ENCODE measurements at places on chromosomes 6 and 20.

- DNase-seq = no peak
Observed at GRCh38 chr6:6760002-6760401, 171.5 kb downstream of the LY86 start.

GRCh38 chr6:140271759-140272377 is 897.4 kb upstream of the CITED2 start:
- DNase-seq = no peak

DNA sequence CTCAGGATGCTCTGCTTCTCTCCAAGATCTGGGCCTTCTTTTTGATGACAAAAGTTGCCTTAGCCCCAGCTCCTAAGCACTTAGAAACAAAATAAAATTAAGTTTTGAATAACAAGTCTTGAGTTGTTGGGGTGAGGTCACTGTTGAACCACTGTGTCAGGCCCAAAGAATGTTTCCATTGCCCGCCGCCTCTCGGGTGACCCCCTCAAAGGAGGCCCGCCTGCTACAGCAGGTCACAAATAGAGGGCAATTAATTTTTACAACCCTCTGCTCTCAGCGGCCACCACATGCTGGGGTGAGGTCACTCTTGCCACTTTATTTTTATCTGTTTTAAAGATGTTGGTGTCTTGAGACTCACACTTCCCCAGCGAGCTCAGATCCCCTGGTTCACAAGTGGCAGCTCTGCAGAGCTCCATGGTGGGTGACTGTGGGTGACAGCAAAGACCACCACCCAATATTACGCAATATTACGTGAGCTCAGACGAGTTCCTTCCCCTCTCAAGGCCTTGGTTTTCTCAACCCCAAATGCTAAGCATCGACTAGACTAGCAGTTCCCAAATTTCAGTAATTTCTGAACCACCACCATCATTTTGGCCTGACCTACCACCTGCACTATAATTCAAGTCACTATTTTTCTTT is 247.7 kb upstream of the PMEPA1 start:
- no peak for DNase-seq

GRCh38 chr20:49658508-49658907 is 55.2 kb downstream of the B4GALT5 start:
- DNase-seq = no peak

GRCh38 chr20:38579921-38580320 is 1.1 kb upstream of the ADIG start:
- no peak for DNase-seq

DNA sequence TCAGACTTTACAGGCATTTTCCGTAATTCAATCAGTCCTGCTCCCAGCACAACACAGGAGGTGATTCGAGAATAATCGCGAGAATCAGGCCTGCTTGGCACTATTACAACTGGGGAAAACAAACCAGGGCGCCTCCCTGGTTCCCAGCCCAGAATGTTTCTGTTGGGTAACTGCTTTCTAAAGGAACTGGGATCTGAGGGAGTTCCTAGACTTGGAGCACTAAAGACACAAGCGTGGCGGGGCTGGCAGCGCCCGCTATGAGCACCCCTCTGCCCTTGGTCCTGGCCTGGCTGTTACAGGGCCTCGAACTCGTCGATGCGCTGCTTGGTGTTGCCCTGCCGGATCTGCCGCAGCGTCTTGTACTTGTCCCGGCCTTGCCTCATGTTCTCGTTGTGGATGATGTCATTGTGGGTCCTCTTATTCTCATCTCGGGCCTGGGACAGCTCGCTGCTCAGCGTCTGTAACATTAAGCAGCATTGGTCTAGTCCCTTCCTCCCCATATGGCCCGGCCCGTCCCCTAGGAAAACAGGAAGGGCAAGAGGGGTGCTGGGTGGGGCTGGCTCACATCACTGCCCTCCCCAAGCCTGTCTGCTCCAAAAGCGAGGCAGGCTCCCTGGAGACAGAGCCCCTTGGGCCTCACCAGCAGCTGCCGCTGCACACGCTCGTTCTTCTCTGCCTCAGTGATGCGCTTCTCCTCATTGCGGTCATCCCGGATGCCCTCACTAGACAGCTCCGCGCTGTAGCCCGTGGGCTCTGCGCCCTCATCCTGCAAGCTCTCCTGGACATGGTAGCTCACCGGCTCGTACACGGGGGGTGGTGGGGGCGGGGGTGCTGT is 52.3 kb downstream of the EZR start:
- DNase-seq = no peak

- DNase-seq = no peak
Observed at GRCh38 chr20:61621035-61621730, 369.1 kb downstream of the CDH4 start.

- DNase-seq = no peak
Observed at GRCh38 chr6:50978380-50979170, 159.9 kb downstream of the TFAP2B start.

- no peak for DNase-seq
Observed at GRCh38 chr6:35239581-35239980, 20.0 kb upstream of the ZNF76 start.

GRCh38 chr6:122580737-122581136 is 29.5 kb upstream of the PKIB start:
- no peak for DNase-seq

DNA sequence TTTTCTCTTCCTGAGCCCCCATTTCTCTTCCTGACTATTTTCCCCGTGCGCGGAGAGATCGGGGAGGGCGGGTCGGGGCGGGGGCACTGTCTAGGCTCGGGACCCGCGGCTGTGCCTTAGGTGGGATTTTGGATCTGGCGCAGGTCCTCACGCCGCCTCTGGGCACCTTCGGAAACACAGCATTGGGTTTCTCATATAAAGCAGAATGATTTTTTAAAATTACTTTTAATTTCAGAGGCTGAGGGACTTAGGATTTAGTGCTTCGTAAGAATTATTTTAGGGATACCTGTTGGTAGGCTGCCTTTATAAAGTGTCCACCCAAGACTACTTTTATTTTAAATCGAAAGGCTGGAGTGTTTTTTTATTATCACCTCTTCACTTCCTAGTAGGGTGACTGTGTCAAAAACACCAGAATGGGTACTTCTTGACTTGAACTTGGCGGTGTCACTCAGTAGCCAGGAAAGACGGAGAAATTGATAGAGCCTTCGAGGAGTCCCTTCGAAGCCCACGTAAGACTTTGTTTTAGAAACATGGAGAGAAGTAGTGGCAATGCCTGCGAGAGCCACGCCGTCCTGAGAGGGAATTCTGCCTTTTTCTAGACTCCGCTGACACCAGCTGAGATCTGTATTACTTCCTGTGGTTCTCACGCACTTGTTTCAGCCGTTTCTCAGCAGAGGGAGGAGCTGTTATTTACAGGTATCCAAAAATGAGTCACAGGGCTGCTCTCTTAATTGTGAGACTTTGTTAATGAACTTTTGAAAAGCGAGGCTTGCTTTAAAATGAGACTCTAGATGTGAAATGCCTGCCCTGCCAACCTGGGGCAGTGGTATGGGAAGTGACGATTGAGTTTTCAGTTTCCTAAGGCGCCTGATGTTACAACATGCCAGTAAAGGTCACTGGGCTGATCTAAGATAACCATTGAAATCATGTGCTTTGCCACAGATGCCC is 667 bp downstream of the STX11 start:
- DNase-seq = peak; percentile 77

- DNase-seq = no peak
Observed at GRCh38 chr6:2695454-2696095, 55.1 kb downstream of the MYLK4 start.

- no peak for DNase-seq
Observed at GRCh38 chr6:45305546-45305945, 22.6 kb upstream of the RUNX2 start.

DNA sequence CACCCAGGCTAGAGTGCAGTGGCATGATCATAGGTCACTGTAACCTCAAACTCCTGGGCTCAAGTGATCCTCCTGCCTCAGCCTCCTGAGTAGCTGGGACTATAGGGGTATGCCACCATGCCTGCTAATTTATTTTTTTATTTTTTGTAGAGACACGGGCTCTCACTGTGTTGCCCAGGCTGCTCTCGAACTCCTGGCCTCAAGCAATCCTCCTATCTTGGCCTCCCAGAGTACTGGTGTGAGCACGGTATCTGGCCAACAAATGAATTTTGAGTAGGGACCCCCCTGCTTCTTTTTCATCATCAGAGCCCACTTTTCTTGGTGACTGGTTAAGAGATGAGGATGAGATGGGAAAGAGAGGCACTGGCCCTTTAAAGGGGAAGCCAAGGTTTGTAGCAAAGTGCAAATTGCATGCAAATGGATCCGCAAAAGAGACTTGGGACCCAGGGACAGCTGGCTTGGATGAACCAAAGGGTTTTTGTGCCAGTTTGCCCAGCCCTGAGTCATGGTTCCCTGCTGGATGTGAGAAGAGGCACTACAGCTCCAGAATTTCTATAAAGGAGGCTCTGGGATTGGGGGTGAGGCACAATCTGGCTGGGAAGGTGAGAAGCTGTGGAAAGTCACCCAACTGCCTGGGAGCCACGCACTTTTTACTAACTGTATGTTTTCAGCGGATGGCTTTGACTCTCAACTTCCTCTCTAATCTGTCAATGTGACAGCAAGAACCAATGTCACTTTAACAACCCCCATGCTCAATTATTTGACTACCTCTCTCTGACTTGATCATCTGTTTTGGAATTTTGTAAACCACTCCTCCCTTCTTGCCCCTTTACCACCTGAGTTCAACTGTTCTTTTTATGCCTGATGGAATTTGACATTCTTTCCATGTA is 58.7 kb upstream of the RNF24 start:
- DNase-seq = no peak

DNA sequence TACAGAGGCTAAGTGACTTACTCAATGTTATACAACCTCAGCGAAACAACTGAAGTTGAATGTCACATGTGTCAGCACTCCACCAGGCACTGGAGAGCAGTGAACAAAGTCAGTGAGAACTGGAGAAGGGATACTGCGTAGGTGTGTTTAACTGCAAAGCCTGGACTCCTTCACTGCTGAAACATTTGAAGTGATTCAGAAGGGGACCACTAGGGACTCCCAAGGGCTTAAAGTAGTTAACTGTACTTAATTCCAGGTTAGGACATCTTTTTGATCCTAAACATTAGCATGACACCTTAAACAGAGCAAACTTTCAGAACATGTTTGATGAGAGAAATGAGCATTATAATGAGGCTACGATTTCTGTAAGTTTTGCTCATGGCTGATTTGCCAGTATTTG is 45.0 kb upstream of the ZBTB24 start:
- no peak for DNase-seq

DNA sequence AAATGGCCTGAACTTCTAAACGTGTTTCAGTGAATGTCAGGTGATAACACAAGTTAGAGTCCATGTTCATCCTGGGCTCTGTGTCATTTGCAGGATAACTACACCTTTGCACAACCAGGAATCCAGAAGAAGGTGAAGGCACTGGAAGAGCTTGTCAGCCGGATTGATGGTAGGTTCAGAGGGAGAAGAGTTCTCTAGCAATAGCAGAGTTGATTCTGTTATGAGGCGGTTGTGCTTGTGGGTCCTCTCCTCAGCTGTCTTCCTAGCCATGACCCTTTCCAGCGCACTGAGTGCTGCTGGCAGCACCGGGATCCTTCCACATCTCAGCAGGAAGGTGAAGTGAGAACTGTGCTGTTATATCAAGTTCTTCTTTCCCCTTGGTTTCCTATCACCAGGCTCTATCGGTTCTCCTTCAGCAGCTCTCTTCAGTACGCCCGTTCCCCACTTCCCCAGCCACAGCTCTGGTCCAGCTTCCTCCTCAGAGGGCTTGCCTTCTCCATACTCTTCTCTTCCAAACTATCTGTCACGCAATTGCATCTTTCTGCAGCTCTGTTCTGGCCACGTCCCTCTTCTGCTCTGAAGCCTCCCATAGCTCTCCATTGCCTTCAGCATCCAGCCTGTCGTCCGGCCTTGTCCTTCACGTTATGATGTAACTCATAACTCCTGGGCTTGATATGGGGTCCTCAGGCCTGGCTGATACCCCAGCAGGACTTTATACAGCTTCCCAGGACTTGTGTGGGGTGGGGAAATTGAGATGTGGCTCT is 39.9 kb upstream of the RNF8 start:
- DNase-seq = no peak

- DNase-seq = peak; percentile 74
Observed at GRCh38 chr6:34243901-34244884, 4.6 kb downstream of the SMIM29 start.

DNA sequence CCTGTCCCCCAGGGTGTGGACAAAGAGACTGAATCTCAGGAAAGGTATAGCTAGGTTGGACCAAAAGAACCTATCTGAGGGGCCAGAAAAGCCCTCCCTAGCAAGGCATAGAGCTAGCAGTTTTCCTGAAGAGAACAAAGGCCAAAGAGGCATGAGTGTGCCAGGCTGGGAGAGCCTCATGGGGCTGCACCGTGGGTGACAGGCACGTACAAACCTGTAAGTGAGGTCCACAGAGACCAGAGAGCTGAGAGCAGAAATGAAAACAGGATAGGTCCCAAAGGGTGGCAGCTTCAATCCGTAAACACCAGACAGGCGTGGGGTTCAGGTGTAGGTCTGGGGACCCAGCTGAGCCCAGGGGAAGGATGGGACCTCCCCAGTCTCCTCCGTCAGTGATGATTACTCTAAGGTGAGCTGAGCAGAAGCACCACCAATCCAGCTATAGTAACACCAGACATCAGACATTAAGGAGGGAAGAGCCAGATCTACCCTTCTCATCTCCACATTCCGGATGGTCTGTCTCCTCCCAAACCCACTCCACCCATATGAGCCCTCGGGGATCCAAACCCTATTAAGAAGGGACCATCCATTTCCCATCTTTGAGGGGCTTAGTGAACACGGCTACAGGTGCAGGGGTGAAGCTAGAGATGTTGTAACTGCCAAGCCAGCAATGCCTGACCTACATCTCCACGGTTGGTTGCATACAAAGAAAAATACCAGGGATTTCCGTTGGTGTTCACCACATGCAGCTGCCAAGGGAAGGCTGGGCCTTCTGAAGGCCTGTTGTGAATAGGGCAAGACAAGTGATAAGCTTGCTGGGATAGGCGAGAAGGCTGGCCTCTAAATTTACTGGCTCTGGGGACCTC is 38.3 kb downstream of the BCL2L1 start:
- DNase-seq = no peak

DNA sequence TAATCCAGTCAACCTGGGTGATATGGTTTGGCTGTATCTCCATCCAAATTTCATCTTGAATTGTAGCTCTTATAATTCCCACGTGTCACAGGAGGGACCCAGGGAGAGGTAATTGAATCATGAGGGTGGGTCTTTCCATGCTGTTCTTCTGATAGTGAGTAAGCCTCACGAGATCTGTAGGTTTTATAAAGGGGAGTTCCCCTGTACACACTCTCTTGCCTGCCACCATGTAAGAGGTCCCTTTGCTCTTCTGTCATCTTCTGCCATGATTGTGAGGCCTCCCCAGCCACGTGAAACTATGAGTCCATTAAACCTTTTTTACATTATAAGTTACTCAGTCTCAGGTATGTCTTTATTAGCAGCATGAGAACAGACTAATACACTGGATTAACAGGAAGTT is 19.5 kb downstream of the GSTA3 start:
- no peak for DNase-seq

- DNase-seq = no peak
Observed at GRCh38 chr6:53250176-53251032, 98.3 kb downstream of the ELOVL5 start.

- no peak for DNase-seq
Observed at GRCh38 chr20:49790077-49790798, 22.4 kb upstream of the SLC9A8 start.

All from upper lobe of right lung (tissue), 1 donor.